RWPE1 (cell line): ENCODE measurements at places on chromosomes 16 and 17.

DNA sequence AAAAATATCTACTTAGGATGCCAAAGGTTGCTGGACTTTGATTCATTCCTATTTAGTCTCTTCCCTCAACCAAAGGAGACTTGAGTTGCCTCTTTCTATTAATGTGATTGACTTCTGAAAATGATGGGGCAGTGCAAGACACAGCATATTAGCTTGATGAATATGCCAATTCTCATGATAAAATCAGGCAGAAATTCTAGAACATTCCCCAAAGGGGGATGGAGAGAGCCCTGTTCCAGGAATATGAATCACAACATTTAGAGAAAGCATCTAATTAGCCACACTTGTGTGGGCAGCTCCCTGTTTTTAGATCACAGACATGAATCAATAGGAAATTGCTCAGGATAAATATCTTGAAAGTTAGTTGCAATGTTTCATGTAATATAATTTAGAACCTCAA, 584.0 kb upstream of the CDH8 start:
- DNase-seq = no peak

DNA sequence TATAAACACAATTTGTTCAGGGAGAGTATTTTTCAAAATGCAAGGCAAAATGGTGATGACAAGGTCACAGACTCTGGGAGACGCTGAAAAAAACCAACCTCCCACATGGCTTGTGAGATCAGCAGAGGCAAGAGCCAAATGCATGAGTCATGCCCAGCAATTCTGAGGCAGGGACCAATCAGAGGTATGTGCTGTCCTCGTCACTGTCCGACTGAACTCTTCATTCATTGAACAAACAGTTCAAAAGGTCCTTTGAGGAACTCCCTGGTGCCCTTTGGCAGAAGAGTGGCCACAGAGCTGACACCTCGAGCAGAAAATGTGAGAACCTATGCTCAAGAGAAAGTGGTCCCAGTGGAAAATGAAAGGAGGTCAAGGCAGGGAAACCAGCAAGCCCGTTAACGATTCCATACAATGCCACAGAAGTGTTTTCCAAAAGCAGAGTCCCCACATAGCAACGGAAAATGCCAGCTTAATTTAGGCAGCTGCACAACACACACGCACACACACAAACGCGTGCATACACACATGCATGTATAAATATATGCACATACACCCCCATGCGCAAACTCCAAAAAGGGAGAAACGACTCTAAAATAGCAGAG, 50.9 kb downstream of the CDH11 start:
- peak; percentile 75 for DNase-seq

DNA sequence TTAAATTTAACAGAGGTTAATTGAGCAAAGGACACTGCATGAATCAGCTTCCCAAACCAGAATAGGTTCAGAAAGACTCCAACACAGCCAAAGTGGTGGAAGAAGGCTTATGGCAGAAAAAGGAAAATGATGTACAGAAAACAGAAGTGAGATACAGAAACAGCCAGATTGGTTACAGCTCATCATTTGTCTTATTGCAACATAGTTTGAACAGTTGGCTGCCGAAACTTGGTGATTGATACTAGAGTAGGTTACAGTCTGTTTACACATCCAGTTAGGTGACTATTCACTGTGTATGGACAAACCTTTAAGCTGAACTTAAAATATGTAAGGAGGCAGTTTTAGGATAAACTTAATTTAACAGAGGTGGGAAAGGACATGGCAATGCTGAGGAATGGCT, 18.3 kb downstream of the TMEM100 start:
- DNase-seq = no peak

- no peak for DNase-seq
Measured at GRCh38 chr17:27155866-27156265, 138.0 kb upstream of the WSB1 start.

DNA sequence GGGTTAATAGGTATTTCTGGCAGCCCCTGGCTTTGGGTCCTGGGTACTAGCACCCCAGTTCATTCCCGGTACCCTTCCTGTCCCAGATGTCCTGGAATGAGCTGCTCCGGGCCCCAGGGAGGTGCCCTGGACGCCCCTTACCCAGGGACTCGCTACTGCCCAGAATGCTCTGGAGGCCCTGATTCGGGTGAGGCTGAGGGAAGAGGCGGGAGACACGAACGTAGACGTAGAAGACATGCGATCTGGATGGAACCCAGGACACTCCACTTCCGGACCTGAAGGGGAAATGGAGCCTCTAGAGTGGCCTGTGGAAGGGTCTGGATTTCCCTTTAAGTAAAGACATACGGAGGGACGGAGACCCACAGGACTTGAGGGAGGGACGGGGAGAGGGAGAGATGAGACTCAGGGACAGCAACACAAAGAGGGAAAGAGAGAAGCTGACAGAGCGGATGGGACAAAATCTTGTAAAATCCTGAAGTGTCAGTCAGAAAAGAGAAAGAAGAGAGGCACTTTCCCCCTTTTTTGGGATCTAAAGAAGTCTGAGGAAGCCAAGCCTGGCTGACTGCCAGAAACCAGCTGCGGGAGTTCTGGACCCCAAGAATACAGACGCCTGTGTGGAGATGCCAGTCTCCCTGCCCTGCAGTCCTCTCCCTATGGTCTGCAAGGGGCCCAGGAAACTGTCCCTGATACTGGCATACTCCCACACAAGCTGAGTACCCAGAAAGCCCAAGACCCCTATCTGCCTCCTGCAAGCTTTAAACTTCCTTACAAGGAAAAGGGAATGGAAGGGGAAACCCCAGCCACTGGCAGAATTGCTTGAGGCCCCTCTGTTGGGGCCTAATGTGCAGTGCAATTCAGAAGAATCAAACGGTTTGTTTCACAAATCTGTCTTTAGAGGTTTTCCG, 1.0 kb upstream of the HOXB13 start:
- no peak for DNase-seq

- no peak for DNase-seq
Measured at GRCh38 chr17:42920106-42920900, 19.7 kb downstream of the G6PC1 start.

DNA sequence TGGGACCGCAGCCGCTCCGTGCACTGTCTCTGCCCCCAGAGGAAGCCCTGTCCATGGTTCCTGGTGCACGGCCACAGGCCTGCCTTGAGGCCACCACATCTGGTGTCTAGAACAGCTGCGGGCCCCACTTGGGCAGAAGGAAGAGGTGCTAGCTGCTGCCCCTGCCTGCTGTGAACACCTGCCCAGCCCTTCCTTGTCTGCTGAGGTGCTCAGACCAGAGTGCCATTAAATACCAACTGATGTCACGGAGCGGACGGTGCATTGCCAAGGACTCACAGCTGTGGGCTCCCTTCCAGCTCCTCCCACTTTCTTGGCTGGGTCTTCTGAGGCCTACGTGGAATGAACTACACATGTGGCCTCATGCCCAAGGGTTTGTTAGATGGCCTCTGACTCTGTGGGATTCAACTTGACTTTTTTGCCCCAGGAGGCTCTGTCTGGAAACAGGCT, 146.1 kb downstream of the RAB11FIP4 start:
- DNase-seq = no peak

- DNase-seq = no peak
Measured at GRCh38 chr16:89108416-89108815, 14.8 kb downstream of the ACSF3 start.

DNA sequence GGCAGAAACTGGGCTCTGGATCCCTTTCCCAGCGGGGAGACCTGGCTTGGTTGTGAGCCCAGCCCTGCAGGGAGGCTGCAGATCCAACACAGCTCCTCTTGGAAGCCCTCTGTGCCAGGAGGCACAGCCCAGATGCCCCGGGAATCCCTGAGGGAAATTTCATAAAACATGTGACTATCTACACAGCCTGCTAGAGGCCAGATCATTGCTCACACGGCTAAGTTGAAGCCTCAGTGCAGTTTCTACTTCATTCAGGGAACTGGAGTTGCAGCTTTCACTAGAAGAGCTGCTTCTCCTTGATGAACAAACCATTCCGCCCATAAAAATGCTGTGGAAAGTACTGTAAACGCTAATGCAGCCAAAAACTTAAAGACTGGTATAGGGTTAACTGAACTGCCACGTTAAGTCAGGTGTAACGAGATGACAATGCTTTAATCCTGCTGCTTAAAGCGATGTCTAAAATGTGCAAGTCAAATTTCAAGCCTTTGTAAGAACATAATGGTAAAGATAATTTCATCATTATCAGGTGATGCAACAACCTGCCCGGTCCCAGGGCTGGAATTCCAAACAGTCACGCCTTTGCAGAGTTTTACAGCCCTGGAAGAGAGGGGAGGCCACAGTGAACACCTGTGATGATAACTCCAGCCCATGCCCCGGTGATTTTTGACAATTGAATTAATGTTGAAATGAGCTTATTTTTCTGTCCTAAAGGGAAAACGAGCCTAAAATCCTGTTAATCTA, 172.5 kb downstream of the ZFHX3 start:
- DNase-seq = peak; percentile 82

- DNase-seq = no peak
Measured at GRCh38 chr16:11165349-11165748, 90.7 kb downstream of the SOCS1 start.

GRCh38 chr16:24670623-24671454, 58.6 kb upstream of the TNRC6A start:
- no peak for DNase-seq

DNA sequence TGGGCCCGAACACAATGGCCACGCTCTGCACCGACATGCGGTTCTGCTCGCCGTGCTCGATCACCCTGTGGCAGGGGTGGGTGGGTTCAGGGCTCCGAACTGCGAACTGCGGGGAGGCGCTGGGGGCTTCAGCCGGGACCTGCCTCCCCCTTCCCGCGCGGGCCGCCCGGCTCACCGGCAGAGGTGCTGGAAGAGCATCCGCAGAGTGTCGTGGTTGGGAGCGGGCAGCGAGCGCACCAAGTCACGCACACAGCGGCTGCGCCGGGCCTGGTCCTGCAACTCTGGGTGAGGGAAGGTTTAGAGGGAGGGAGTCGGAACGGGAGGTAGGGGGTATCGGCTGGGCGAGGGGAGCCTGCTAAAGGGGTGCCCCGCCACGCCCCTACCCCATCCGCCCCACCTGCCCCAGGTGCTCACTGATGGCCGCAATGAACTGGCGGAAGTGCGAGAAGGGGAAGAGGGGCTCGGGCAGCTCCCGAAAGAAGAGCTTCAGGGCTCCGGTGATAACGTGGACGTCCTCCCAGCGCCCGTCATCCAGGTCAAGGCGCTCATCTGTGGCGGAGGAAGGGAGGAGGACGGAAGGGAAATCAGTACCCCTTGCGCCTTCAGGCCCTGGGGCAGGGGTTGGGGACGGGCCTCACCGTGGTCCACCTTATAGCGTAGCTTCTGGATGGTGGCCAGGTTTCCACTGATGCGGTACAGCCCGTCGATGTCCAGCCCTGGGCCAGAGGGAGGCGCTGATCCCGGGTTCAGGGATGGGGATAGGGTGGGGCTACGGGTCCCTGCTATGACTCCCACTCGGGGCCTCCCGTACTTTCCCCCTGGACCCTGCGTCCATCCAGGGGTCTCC, 36.9 kb downstream of the ARHGAP27 start:
- DNase-seq = no peak

GRCh38 chr17:76497979-76498875, 3.0 kb downstream of the RHBDF2 start:
- peak; percentile 80 for DNase-seq

GRCh38 chr16:57614536-57614935, 13.9 kb upstream of the ADGRG1 start:
- no peak for DNase-seq

DNA sequence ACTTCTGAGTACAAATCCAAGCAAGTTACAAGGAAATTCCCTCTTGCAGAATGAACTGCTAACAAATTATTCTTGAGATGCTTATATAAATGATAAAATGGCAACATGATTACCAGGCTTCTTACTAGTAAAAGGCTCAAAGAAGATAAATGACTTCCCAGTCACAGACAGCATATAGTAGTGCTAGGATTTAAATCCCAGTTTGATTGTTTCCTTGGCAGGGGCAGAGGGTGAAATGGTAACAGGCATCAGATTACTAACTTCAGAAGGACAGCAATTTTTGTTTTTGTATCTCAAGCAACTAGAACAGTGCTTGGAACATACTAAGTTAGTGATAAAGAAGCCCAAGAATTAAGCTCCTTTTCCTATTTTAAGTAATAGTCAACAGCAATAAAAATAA, 102.8 kb downstream of the SSH2 start:
- DNase-seq = no peak

- DNase-seq = no peak
Measured at GRCh38 chr17:39787041-39787440, 49.3 kb downstream of the GRB7 start.

GRCh38 chr17:10178506-10178991, 19.9 kb downstream of the GAS7 start:
- no peak for DNase-seq

GRCh38 chr17:55351226-55351625, 70.4 kb downstream of the MMD start:
- DNase-seq = no peak

- DNase-seq = no peak
Measured at GRCh38 chr16:23948949-23949411, 113.2 kb downstream of the PRKCB start.
